Activated T-helper 1 cell treated with anti-CD3 and anti-CD28 coated beads, Interleukin-2, amount 50 U/mL, for 16 hours (primary cell): ENCODE measurements at places on chromosomes 5 and 9.

DNA sequence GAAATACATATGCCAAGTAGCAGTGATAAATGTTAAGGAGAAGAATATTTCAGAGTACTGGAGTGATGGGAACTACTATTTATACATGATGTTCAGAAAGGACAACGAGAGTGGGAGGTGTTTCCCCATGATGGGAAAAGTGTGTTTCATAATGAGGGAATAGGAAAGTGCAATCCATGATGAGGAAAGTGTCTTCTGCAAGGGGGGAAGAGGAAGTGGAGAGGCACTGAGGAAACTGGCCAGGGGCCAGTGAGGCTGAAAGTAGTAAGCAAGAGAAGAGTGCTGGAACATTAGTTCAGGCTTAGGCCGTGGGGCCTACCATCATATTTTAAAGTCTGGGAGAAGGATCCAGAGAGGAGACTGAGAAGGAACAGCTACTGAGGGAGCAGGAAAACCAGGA lies 327.2 kb downstream of the SLF1 start:
- no peak for DNase-seq

GRCh38 chr5:172751761-172752510 lies 19.1 kb downstream of the DUSP1 start:
- DNase-seq = no peak

DNA sequence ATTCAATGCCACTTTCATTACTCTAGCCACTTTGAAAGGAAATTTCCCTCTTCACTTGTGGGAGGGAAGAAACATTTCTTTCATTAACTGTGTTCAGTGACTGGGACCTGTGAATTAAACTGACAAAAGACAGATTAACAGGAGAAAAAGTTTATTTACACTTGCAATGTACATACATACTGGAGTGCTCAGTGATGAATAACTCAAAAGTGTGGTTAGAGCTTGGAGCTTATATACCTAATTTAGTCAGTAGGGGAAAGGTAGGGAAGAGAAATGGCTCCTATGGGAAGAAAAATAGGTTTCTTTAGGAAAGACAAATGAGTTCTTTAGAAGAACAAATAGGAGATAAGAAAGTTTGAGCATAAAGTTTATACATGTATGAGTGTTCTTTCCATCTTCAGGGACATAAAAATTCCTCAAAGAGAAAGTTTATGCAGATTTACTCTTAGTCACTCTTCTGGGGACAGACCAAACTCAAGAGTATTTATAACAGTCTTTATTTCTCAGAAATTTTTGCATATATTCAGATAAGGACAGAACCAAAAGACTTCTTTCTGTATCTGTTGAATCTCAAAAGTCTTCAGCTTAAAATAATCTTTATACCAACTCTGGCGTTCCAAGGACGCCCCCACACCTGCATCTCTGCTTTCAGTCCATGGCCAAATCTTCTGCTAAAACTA lies 120.0 kb upstream of the RAI14 start:
- no peak for DNase-seq

DNA sequence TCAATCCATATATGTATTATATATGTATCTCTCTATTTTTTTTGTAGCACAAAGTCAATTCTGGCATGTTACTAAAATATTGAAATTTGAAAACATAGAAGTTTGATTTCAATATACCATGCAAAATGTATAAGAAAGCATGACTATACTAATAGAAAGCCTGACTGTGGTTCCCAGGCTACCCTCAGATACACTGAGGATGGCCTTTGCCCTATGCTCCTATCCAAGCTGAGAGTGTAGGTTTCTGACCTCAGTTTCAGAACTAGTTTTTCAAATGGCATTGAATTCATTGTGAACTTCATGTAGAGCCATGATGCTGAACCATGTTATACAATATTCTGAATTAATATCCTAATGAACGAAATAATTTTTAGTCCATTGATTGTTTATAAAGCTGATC lies 220.4 kb upstream of the IZUMO3 start:
- DNase-seq = no peak

DNA sequence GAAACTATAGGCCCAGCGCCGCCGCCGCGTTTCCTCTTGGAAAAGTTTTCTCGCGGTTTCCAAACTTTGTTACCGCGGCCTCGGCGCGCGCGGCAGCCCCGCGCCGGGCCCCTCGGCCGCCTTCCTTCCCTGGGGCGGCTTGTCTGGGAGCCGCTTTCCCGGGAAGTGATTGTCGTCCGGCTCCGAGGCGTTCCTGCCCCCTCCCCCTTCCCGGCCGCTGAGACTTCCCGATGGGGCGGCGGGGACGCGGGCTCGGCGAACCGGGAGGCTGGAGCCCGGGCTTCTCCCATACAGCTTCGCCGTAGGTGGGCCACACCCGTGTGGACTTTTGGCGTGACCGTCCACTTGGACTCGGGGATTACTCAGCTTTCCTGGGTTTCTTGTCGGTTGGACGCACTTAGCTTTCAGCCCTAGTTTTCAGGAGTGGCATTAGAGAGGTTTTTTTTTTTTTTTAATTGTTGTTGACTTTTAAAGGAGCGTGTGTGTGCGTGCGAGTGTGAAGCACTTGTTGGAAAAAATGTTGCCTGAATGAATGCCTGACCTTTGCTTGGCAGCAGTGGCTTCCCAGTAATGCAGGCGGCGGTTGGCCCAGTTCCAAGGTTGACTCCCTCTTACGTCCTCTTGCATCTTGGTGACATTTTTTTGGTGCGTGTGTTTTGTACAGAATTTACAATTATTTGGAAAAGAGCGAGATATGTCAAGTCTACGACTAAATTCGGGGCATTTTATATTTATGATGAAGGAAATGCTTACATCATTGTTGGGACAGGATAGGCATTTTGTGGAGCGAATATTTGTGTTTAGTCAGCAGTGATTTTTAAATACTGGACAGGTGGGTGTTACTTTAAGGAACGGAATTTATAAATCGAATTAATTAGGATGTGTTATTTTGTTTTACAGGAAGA lies 821 bp downstream of the CTNNA1 start:
- no peak for DNase-seq

DNA sequence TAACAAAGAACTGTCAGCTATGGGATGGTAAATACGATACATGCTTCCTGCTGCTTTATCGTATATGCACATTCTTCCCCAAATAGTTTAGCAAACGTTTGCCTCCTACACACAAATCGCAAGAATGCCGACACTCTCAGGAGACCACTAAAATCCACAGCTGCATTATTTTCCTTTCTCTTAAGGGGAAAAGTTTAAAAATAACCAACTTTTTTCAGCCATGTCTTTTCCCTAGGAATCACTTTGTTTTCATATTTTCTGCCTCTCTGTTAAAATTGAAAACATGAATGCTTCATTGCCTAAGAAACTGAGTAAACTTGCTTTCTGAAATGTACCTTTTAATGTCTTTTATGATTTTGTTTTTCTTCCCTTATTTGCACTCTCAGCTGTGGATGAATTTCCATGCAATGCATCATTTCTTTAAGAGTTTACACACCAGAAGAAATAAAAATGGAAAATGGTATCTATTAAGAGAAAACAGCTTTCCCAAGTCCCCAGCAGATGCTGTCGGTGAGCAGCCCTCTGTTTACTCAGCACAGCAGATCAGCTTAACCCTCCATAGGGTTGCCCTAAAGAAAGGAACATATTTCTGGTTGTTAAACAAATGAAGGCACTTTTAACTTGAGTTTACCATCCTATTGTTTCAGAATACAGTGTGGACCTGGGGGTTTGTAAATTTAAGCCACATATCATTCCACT lies 66.2 kb downstream of the IZUMO3 start:
- DNase-seq = no peak

DNA sequence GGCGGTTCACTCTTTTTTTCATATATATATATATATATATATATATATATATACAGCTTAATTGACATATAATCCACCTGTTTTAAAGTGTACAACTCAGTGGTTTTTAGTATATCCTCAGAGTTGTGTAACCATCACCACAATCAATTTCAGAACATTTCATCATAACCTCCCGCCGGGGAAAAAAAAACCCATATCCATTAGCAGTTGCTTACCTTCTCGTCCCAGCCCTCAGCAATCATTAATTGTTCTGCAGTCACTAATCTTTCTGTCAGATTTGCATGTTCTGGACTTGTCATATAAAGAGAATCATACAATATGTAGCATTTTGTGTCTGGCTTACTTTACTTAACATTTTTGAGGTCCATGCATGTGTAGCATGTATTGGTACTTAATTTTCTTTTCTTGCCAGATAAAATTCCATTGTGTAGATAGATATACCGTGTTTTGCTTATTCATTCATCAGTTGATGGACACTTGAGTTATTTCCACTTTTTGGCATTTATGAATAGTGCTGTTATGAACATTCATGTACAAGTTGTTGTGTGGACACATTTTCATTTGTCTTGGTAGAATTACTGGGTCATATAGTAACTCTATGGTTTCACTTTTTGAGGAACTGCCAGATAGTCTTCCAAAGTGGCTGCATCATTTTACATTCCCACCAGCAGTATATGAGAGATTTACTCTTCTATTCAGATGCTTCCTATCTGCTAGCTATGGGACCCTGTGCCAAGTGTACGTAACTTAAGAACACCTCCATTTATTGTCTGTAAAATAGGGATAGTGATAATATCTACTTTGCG lies 3.5 kb upstream of the RNF145 start:
- no peak for DNase-seq

DNA sequence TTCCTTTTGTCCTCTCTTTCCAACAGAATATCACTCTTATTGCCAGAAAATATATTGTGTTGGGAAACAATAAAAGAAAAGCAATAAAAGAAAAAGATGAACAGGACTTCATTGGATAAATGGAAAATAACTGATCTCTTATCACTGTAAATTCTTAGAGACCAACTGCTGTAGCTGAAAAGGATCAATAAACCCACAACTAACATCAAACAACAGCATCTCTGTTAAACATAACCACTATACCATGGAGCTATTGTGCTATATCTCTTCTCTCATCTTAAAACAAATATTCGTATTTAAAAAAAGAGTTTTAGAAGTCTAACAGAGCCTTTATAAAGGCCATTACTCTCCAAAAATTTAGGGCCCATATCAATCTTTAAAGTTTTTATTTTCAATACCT lies 502.4 kb downstream of the TMEM232 start:
- no peak for DNase-seq

GRCh38 chr5:149421834-149422233 lies 42.7 kb upstream of the IL17B start:
- DNase-seq = no peak

- DNase-seq = no peak
Measured at GRCh38 chr9:5834214-5834613, 1.3 kb upstream of the ERMP1 start.

- DNase-seq = no peak
Measured at GRCh38 chr5:131329286-131329560, 65.4 kb downstream of the CDC42SE2 start.

DNA sequence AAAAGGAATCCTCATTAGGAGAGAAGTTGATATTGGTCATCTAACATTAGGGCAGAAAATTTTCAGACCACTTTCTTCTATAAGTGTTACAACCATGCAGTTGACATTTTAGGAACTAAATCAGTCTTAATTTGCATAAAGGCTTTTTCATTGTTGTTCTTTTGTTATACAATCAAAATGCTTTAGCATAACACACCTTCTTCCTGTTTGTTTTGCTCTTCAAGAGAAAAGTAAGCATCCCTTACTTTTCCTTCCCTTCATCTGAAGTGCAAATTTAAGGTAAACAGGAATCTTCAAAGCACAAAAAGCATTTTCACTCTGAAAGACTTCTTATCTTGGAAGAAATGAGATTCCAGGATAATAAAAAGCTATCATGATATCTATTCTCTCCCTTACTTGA lies 273.6 kb downstream of the PTPRD start:
- DNase-seq = no peak

GRCh38 chr5:164518067-164518740 lies 1012.8 kb downstream of the MAT2B start:
- no peak for DNase-seq

DNA sequence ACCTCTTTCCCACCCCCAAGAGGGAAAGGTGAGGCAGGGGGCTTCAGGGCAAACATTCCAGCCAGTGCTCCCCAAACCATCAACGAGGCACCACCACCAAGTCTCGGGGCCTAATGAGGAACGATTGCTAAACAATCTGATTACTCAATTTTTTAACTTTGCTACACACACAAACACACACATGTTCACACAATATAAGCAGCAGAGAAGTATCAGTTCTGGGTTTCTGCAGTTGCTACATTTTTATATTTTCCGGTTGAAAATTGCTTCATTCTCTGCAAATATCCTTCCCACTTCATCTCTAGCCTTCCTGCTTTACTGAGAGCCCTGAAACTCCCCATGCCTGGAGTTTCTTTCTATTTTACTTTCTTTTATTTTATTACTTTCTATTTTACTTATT lies 60.2 kb downstream of the FEM1C start:
- DNase-seq = no peak

DNA sequence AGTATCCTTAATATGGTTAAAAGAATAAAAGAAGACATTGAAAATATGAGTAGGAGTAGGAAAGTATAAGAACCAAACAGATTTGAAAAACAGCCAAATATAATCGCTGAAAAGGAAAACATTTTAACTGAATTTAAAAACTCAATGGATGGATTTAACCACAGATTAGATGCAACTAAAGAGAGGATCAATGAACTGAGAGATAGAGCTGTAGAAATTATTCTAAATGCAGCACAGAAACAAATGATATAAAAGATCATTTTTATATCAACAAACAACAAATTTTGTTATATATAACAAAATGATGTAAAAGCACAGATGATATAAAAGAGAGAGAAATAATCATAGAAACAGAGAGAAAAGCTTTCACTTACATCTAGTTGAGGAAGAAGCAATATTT lies 29.3 kb upstream of the COL5A1 start:
- no peak for DNase-seq

- no peak for DNase-seq
Measured at GRCh38 chr5:180120237-180121101, 48.9 kb upstream of the RNF130 start.

- DNase-seq = no peak
Measured at GRCh38 chr5:171268700-171269620, 40.1 kb upstream of the TLX3 start.

- DNase-seq = no peak
Measured at GRCh38 chr5:136115183-136115865, 17.3 kb upstream of the SMAD5 start.

DNA sequence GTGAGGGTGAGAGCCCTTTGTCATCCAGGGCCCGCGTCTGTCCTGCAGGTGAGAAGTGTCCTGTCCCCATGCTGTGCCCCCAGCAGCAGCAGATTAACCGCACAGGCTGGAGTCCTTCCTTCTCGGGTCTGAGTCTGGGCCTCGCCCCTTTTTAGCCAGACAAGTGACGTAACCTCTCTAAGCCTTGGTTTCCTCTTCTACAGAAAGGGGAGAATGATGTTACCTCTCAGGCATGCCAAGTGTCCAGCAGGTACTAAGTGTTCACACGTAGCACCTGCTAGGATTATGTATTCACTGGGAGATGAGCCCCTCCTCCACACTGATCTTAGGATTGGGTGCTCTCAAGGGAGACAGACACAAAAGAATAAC lies 6.9 kb downstream of the NEURL1B start:
- no peak for DNase-seq

GRCh38 chr5:98397081-98397480 lies 376.4 kb upstream of the RGMB start:
- DNase-seq = no peak

- DNase-seq = no peak
Measured at GRCh38 chr9:97993000-97993399, 9.9 kb downstream of the ANP32B start.

GRCh38 chr5:81169924-81170323 lies 63.2 kb upstream of the CKMT2 start:
- no peak for DNase-seq

- DNase-seq = no peak
Measured at GRCh38 chr5:123776761-123777160, 264.8 kb downstream of the CSNK1G3 start.
